GM12878 (cell line): ENCODE measurements at places on chromosomes 4 and X.

DNA sequence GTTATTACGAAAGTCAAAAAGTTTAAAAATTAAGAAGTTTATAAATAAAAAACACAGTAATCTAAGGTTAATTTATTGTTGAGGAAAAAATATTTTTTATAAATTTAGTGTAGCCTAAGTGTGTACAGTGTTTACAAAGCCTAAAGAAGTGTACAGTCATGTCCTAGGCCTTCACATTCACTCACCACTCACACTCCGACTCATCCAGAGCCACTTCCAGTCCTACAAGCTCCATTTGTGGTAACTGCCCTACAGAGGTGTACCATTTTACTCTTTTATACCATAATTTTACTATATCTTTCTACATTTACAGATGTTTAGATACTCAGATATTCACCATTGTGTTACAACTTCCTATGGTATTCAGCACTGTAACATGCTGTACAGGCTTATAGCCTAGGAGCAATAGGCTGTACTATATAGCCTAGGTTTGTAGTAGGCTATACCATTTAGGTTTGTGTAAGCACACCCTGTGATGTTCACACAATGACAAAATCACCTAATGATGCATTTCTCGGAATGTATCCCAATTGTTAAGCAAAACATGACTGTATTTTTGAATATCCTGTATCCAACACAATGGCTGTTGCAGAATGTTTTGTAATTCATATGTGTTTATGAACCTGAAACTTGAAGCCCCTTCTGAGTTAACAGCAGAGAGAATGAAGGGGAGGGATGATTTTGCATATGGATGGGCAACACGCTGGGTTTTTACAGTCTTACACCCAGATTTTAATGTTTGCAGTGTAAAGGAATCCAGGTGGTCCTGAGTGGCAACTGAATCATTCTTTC lies 3.1 kb downstream of the PPBP start:
- DNase-seq, result no peak

DNA sequence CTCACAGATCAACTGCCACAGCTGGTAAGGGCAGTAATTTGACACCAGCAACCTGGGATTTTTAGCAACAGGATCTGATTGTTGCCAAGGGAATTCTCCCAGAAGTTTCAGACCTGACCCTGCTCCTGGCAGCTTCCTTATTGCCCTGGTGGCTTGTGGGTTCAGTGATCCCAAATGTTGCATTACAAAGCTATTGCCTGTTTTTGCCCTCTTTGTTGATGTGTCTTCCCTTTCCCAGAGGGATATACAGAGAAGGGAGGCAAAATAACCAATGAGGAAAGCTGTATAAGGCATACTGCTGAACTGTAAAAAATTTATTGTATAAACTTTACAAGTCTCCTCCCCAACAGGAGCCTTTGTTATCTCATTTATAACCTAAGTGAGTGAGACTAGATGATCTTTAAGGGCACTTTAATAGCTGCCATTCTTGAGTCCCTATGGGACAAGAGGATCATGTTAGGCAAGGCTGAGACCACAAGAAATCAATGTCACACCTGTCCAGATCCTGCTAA lies 22.2 kb downstream of the VSIG4 start:
- DNase-seq, result no peak

DNA sequence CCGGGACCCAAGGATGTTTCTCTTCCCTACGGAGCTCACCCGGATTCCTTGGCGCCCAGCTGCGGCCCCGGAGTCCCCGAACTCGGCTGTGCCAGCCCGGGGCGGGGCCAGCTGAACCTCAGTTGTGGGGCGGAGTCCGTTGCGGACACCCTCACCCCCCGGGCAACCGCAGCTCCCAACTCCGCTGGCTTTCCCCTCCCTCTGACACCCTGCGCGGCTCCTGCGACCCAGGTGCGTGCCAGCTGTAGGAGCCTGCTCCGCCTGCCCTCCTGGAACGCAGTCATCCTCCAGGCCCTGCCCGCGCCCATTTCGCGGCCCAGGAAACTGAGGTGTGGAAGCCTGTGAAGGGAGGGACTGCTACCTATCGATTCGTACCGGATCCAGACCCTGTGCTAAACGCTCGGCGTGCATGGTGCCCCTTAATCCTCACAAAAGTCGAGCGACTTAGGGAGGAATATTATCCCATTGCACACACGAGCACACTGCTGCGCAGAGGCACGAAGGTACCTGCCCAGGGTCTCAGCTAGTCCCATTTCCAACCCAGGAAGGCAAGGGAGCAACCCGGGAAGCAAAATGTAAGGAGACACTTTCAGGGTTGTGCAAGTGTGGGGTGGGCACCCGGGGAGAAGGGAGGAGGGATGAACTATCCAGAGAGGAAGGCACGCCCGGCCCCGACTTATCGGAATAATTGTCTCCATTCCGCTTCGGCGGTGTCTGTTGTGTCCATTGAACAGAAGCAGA lies 12.3 kb downstream of the MSX1 start:
- no peak for DNase-seq

DNA sequence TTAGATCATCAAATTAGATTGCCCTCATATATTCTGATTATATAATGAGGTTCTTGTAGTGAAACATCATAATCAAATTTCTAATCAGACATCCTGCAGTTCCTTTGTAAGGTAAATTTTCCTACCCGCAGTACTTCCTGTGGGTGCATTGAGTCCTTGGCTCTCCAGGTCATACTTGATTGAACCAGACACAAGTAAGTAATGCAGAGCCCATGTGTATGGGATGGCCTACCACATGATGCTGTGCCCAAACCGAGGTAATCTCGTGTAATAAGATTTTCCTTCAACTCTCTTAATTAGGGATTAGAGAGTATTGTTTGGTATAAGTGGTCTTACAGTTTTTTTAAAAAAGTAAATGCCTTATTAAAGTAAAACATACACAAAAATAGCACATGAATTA lies 1841.8 kb downstream of the PCDH7 start:
- DNase-seq, result no peak

DNA sequence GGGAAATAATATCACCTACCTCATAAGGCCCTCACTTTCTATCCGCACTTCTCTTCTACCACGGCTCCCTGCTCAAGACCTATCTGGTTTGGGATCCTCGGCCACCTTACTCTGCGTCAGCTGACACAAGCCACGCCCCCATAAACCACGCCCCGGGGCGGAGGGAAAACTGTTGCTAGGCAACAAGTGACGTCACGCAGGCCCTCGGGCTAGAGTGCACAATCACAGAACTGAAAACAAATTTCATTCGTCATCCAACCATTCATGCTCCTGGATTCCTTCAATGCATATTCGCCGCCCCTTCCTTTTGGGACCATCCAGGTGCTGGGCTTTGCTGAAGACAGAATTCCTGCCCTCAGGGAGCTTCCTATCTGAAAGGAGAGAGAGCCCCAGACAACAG lies 66.3 kb downstream of the SMC1A start:
- no peak for DNase-seq

- no peak for DNase-seq
Measured at GRCh38 chr4:42607011-42607726, 49.7 kb downstream of the ATP8A1 start.
